ENCODE measurements at places on chromosomes 1 and 21.
A peak's percentile ranks its signal among the peaks of the same experiment; 100 is the strongest.

DNA sequence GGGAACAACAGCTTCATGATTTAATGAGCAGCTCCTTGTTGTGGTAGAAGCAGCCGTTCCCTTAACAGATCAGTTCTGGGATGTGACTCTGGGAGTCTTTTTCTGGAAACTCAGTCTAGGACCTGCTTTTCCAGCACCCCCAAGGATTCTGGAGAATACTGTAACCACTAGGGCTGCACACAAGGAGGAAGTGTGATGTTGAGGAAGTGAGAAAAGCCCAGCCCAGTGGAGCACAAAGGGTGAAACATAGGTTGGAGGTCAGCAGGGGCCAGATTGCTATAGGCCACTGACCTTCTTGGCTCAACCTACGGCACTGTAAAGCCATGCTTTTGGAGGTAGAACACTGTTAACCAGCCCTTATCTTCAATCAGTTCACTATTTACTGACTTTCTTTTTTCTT, 10.1 kb upstream of the PLA2G5 start:
- H3K27me3 ChIP-seq, result peaks cover 4% of the 10 kb centered on the region
- H3K36me3 ChIP-seq, result no peaks in the 10 kb centered on the region
- no peak for DNase-seq
- H3K4me3 ChIP-seq, result no peak overlapping the region
- no peak overlapping the region for H3K27ac ChIP-seq

DNA sequence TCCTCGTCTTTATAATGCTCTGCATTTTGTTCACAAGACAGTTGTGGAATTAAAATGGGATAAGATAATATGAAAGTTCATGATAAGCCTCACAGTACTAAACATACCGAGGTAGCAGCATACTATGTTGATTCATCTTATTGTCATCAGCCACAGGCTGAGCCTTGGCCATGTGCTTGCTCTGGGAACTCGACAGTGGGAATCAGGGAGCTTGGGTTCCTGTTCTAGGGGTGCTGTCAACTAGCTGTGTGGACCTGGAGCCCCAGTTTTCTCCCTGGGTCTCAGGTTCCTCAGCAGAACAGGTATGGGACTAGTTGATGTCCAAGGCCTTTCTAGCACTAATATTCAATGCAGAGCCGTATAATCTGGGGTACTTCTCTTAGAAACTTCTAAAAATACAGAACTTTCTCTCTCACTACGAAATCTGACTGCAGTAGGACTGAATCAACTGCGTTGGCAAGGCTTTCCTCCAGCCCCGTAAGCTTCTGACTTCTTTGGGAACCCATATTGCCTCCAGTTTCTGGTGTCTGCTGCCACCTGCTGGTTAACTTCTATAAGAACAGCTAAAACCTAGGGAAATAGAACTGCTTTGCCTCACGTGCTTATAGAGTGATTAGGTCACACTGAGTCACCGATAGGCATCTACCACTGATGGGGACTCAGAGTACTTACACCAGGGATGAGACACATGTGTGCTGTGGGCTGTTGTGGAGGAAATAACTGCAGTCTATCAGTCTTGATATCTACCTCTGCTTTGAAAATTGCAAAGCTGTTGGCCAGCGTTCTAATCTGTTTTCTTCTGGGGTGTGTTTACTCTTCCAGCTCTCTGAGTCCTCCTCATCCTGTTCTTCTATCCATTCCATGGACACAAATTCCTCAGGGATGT, 110.9 kb downstream of the RGL1 start:
- H3K27me3 ChIP-seq, result no peaks in the 10 kb centered on the region
- H3K4me3 ChIP-seq, result no peak overlapping the region
- peak; percentile 93 for DNase-seq
- peaks cover 55% of the 10 kb centered on the region for H3K36me3 ChIP-seq
- H3K27ac ChIP-seq, result peak overlapping the region; percentile 88

DNA sequence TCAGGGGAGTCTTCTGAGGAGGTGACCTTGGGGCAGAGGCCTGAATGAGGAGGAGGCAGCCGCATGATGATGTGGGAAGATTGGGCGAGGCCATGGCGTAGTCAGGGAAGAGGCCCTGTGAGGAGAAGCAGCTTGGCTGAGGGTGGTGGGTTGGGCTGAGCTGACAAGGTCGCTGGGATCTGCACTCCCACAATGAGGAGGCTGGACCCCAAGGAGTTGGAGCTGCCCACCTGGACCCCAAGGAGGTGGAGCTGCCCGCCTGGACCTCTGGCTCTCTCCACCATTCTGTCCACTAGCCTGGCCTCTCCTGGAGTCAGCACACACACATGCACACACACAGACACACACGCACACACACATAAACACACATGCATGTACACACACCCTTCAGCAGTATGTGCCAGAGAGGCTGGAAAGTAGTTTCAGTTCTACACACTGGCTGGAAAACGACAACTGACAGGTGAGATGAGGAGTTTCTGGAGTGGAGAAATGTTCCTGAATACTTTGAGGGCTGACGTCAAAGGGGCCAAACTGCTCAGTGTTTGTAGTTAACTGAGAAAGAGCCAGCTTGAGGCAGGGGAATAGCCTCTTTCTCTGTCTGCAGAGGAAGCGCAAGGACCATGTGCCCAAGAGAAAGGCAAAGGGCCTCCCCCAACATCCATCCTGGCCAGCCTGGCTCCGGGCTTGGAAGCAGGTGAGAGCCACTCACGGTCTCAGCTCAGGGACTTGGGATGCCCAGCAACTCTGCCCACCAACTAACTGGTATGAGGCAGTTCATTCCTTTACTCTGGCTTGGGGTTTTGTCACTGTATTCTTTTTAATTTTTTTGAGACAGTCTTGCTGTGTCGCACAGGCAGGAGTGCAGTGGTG, 7.1 kb downstream of the SMPDL3B start:
- no peaks in the 10 kb centered on the region for H3K4me1 ChIP-seq
- H3K27ac ChIP-seq, result no peak overlapping the region
- no peak overlapping the region for H3K4me3 ChIP-seq
- H3K27me3 ChIP-seq, result no peaks in the 10 kb centered on the region
- no peaks in the 10 kb centered on the region for H3K36me3 ChIP-seq
- DNase-seq, result no peak

GRCh38 chr1:207698822-207699483, 52.9 kb upstream of the CD46 start:
- no peaks in the 10 kb centered on the region for H3K36me3 ChIP-seq
- H3K4me1 ChIP-seq, result no peaks in the 10 kb centered on the region
- H3K4me3 ChIP-seq, result no peak overlapping the region
- DNase-seq, result peak; percentile 65

DNA sequence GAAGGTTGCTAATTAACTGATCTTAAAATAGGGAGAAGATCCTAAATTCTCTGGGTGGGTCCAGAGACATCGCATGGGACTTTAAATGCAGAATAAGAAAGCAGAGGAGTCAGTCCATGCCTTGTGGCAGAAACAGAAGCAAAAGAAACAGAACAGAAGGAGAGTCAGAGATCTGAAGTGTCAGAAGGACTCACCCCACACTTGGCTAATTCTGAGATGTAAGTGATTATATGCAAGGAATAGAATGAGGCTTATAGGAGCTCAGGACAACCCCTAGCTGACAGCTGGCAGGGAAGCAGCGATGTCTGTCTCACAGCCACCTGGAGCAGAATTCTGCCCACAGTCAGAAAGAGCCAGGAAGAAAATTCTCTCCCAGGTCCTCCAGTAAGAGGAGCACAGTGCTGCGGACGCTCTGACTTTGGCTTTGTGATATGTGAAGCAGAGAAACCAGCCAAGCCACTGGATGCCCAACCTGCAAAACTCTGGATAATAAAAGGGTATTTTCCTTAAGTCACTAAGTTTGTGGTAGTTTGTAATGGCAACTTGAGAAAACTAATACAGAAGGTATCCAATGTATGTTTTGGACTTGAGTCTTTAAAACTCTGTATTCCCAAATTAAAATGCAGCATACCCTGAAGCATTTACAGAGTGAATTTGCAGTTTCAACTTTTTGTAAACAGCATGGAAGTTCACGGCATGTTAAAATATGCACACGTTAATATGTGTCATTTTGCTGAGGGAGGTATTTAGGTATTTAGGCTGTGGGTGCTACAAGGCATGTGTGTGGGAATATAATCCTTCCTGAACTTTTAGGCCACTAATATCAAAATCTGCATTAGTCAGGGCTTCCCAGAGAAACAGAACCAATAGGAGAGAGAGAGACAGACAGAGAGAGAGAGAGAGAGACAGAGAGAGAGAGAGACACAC, 388.5 kb downstream of the PCP4 start:
- no peaks in the 10 kb centered on the region for H3K36me3 ChIP-seq
- no peak overlapping the region for H3K27ac ChIP-seq
- no peak overlapping the region for H3K4me3 ChIP-seq
- no peak for DNase-seq

DNA sequence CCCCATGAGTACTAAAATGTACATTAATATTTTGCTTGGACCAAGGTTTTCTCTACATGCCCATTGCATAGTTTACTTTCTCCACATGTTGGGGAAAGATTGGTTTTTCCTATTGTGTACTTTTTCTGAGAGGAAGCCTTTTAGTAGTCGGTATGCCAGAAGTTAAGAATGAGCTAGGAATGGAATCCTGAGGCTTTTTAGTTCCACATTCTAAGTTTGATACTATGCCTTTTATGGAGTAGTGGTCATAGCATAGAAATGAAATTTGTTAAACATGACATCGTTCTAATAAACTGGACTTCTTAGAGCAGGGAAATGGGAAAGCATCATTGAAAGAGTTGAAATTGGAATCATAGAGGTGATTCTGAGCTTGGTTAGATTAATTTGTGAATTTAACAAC, 64.3 kb downstream of the BCL9 start:
- DNase-seq, result no peak
- H3K36me3 ChIP-seq, result peaks cover 8% of the 10 kb centered on the region
- no peak overlapping the region for H3K27ac ChIP-seq
- no peaks in the 10 kb centered on the region for H3K27me3 ChIP-seq

GRCh38 chr1:198798923-198799386, 160.1 kb downstream of the PTPRC start:
- no peaks in the 10 kb centered on the region for H3K27me3 ChIP-seq
- H3K36me3 ChIP-seq, result no peaks in the 10 kb centered on the region
- no peak for DNase-seq

DNA sequence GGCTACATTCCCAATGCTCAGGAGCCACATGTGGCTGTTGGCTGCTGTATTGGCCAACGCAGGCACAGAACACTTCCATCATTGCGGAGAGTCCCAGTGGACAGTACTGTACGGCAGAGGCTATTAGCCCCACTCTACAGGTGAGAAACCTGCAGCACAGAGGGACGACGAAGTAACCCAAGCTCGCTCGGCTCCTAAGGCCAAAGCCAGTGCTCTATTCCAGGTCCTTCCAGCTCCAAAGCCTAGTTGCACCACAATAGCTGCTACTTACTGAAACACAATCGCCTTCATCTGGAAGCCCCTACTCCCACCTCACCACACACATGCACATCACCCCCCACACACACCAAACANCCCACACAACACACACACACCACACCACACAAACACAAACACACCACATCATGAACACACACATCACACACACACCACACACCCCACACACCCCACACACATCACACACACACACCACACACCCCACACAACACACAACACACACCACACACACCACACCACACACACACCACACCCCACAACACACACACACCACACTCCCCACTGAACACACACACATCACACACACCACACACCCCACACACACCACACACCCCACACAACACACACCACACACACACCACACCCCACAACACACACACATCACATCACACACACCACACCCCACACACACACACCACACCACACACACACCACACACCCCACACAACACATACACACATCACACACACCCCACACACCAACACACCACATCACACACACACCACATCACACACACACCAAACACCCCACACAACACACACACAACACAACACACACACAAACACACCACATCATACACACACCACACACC, 3.2 kb downstream of the LYPD8 start:
- no peaks in the 10 kb centered on the region for H3K27me3 ChIP-seq
- H3K4me3 ChIP-seq, result no peak overlapping the region
- DNase-seq, result no peak

DNA sequence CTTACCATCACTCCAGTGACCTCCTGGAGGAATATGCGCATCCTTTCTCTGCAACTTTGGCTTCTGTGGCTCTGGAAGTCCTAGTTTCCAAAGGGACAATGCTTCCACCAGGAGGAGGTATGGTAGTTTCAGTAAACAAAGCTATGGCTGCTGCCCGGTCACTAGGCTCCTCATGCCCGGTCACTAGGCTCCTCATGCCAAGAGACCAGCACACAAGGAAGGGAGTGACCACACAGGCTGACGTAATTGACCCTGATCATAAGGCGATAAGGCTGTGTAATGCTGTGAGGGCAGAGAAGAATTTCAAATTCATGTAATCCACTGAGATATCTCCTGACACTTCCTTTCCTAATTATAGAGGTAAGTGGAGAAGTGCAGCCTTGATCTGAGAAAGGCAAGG, 102.9 kb downstream of the DTL start:
- H3K4me3 ChIP-seq, result no peak overlapping the region
- no peak overlapping the region for H3K27ac ChIP-seq
- no peaks in the 10 kb centered on the region for H3K4me1 ChIP-seq

DNA sequence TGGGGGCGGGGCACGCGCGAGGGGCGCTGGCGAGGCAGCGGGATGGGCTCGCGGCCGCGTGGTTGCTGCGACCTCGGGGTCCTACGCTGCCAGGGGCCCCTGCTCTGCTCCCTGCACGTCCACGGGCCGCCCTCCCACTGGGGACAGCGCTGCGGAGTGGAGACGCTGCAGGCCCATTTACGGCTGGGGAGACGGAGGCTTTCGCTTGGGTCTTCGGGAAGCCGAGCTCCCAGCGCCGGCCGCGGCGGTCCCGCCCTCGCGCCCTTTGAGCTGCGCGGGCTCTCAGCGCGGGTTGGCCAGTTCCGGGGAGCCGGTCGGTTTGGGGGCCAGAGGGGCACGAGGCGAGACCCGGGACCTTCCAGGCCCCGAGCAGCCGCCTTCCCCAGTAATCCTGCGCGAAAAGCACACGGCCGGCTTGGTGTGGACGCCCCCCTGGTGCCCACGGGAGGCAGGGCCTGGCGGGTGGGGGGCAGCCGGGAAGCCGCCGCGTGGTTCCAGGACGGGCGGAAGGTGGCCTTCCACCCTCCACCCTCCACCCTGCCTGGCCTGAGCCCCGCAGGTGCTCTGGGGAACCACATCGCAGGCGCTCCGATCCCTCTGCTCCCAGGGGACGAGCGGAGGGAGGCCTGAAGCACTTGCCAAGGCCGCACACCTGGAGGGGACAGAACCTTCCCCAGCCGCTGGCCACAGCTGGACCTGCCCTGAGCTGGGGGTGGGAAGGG, 570 bp upstream of the PEX10 start:
- no peaks in the 10 kb centered on the region for H3K36me3 ChIP-seq
- peaks cover 24% of the 10 kb centered on the region for H3K4me1 ChIP-seq
- peak overlapping the region; percentile 76 for H3K4me3 ChIP-seq
- H3K27me3 ChIP-seq, result no peaks in the 10 kb centered on the region

- H3K4me1 ChIP-seq, result no peaks in the 10 kb centered on the region
- no peak for DNase-seq
- H3K27me3 ChIP-seq, result no peaks in the 10 kb centered on the region
- H3K27ac ChIP-seq, result no peak overlapping the region
- H3K36me3 ChIP-seq, result no peaks in the 10 kb centered on the region
Observed at GRCh38 chr1:78716186-78716585, 66.6 kb downstream of the IFI44 start.

GRCh38 chr1:114725230-114725629, 8.7 kb upstream of the NRAS start:
- peaks cover 23% of the 10 kb centered on the region for H3K36me3 ChIP-seq
- H3K27ac ChIP-seq, result no peak overlapping the region
- no peak overlapping the region for H3K4me3 ChIP-seq
- DNase-seq, result no peak
- H3K4me1 ChIP-seq, result no peaks in the 10 kb centered on the region

- H3K27me3 ChIP-seq, result peaks cover 51% of the 10 kb centered on the region
- no peak overlapping the region for H3K4me3 ChIP-seq
- H3K27ac ChIP-seq, result peak overlapping the region; percentile 46
- DNase-seq, result peak; percentile 51
Observed at GRCh38 chr1:3074800-3075199, 5.8 kb downstream of the PRDM16 start.

Measured in lung (tissue), 17 donors.